Caco-2 (cell line): ENCODE measurements at places on chromosomes 16 and 17. TPM values are rescaled to one million over a fixed set of nuclear protein-coding genes. Genes with fewer than 3 reads are reported as not detected.
A peak's percentile ranks its signal among the peaks of the same experiment; 100 is the strongest.

Gene MYH11
- total RNA-seq = 0.19 TPM in 1 of 2 replicates, not detected in the other

Gene KRTAP1-5
- total RNA-seq = not detected in 2 replicates

Gene RUNDC3A
- 0.34 and 0.53 TPM in 2 replicates for total RNA-seq

Gene SYNGR3
- total RNA-seq = 2.9 and 3.3 TPM in 2 replicates

- H3K27me3 ChIP-seq = no peaks in the 10 kb centered on the region
- DNase-seq = no peak
- H3K27ac ChIP-seq = no peak overlapping the region
- no peak overlapping the region for H3K4me3 ChIP-seq
Measured at GRCh38 chr16:87973717-87974116, 22.5 kb downstream of the BANP start.

- H3K27me3 ChIP-seq = no peaks in the 10 kb centered on the region
- peaks cover 10% of the 10 kb centered on the region for H3K36me3 ChIP-seq
- no peak for DNase-seq
- H3K4me1 ChIP-seq = peaks cover 13% of the 10 kb centered on the region
Measured at GRCh38 chr16:71629278-71630016, 3.5 kb downstream of the MARVELD3 start.

GRCh38 chr17:42853004-42853403 lies 2.0 kb downstream of the AOC3 start:
- no peaks in the 10 kb centered on the region for H3K36me3 ChIP-seq
- no peaks in the 10 kb centered on the region for H3K27me3 ChIP-seq
- no peaks in the 10 kb centered on the region for H3K4me1 ChIP-seq
- no peak overlapping the region for H3K4me3 ChIP-seq
- no peak overlapping the region for H3K27ac ChIP-seq

DNA sequence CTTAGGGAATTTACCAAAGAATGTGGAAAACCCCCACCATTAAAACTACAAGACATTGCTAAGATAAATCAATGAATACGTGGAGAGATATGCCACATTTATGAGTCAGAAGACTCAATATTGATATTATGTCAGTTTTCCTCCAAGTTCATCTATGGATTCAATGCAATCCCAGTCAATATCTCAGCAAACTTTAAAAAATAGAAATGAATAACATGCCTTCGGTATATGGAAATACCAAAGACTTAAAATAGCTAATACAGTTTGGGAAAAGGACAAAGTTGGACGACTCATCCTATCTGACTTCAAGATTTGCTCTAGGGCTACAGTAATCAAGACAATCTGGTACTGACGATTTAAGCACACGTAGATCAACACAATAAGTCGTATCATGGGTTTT lies 31.2 kb downstream of the PIK3R5 start:
- no peak for DNase-seq
- H3K36me3 ChIP-seq = no peaks in the 10 kb centered on the region
- no peaks in the 10 kb centered on the region for H3K4me1 ChIP-seq
- H3K27me3 ChIP-seq = no peaks in the 10 kb centered on the region

- no peaks in the 10 kb centered on the region for H3K27me3 ChIP-seq
- no peaks in the 10 kb centered on the region for H3K36me3 ChIP-seq
- no peak overlapping the region for H3K4me3 ChIP-seq
- no peak for DNase-seq
- H3K27ac ChIP-seq = no peak overlapping the region
- no peaks in the 10 kb centered on the region for H3K4me1 ChIP-seq
Measured at GRCh38 chr17:3978421-3979289, 14.4 kb upstream of the ATP2A3 start.

DNA sequence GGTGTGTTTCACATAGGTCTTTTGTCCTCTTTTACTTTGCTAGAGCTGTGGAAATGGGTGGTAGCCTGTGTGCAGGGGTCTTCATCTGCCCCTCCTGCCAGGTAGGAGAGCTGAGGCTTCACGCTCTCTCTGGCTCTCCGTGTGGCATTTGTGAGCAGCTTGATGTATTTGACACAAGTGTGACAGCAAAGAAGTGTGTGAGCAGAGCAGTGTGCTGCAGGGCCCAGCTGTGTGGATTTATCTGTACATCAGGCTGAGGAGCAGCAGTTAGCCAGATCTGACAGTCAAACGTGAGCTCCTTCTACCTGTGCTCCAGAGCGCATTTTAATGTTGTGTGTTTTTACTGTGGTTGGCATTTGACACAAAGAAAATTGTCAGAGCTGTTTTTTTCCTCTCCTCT lies 101.8 kb downstream of the FTO start:
- H3K27me3 ChIP-seq = no peaks in the 10 kb centered on the region
- no peak for DNase-seq
- peaks cover 17% of the 10 kb centered on the region for H3K4me1 ChIP-seq
- H3K36me3 ChIP-seq = no peaks in the 10 kb centered on the region; the same call in 1 of the 2 replicates
- H3K27ac ChIP-seq = peak overlapping the region; percentile 34
- H3K4me3 ChIP-seq = no peak overlapping the region

DNA sequence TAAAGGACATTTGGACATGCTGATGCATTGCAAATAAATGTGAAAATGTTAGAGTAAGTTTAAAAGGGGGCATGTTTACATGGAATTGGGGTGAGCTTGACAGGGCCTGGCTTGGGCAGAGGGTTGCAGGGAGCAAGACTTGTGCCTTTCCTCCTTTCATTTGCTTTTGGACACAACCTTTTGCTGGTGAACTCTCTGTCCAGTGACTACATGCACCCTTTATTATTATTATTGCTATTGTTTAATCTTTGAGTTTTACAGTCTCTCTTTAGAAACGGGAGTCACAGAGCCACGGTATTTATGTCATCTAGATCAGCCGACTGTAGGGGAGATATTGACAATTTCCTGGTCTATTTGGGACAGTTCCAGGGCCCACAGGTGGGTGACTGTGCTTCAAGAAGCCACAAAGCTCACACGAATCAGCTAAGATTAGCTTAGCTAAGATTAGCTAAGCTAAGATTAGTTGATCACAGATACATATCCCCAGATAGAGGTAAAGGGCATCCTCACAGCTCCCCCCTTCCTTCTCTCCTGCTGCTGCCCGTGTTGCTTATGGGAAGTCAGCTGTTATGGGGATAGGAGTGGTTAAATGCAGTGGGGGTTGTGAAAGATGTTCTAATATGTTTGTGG lies 28.9 kb upstream of the ETV4 start:
- no peaks in the 10 kb centered on the region; the same call in 1 of the 2 replicates for H3K36me3 ChIP-seq
- H3K4me1 ChIP-seq = peaks cover 61% of the 10 kb centered on the region
- H3K27ac ChIP-seq = no peak overlapping the region

DNA sequence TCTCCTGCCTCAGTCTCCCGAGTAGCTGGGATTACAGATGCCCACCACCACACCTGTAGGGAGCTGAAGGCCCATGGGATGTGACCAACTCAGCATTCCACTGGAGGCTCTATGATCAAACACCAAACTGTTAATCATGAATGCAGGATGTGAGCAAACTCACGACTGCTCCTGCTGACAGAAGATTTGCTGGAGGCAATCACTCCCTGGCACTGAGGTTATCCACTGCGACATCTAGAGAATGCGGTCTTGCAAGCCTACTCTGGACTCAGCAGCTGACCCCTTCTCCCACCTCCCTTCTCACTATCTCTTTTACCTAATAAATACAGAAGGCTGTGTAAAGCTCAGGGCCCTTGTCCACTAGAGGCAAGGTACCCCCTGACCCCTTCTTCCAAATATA lies 4.9 kb downstream of the TEX14 start:
- peak; percentile 83 for DNase-seq
- no peaks in the 10 kb centered on the region for H3K27me3 ChIP-seq
- H3K4me3 ChIP-seq = no peak overlapping the region
- H3K27ac ChIP-seq = peak overlapping the region; percentile 49

GRCh38 chr16:85347213-85347591 lies 234.9 kb upstream of the CIBAR2 start:
- H3K36me3 ChIP-seq = no peaks in the 10 kb centered on the region
- H3K4me3 ChIP-seq = no peak overlapping the region
- no peak for DNase-seq
- H3K4me1 ChIP-seq = peaks cover 2% of the 10 kb centered on the region
